ENCODE measurements at places on chromosomes 3 and 15.
A peak's percentile ranks its signal among the peaks of the same experiment; 100 is the strongest.

DNA sequence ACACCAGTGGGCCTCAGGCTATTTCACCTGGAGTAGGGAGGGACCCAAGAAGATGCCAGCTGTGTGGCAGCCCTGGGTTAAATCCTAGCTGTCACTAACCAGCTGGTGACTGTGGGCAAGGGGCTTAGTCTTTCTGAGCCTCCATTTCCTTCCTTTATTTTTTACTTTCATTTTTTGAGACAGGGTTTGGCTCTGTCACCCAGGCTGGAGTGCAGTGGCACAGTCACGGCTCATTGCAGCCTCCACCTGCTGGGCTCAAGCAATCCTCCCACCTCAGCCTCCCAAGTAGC, 108.0 kb upstream of the SMAD3 start:
- DNase-seq, result no peak

DNA sequence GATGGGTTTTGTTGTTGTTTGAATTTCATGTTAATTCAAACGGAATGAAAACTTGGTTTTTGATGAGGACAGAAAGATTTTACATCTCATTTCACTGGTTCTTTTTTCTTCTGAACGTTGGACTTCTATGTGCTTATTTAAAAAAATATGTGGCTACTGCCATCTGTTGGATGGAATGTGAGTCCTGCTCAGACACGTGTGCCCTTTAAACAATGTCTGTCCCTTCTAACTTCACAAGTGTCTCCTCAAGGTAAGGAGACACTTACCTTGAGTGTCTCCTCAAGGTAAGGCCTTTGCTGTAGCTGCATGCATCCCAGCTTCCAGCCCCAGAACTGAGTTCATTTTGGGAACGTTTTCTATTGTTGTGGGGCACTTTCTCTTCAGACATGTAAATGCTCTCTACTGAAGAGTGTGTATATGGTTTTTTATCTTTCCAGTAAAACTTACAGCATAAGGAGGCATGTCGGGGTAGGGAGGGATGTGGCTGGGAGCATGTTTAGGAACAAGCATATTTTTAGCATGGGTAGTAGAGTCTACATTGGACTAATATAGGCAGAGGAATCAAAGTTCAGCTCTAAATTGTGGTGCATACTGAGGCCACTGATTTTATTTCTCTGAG, 63.1 kb upstream of the UBE3A start:
- no peak for DNase-seq

- DNase-seq, result no peak
These were observed 109.5 kb downstream of the AKAP13 start for GRCh38 chr15:85489773-85490493.

DNA sequence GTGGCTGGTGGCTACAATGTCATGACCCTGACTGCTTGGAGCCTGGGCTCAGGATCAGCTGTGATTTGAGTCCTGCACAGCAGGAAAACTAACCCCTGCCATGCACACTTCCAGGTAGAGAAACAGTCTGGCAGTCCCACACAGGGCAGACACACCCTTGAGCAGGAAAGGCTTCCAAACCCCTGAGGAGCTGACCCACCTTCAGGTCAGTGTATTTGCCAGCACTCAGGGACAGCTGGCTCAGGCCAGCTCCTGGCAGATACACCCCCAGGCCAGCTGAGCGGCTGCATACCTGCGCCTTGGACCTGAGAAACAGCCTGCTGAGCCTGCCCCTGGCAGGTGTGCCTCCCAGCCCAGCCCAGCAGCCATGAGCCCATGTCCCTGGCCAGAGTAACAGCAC, 22.2 kb upstream of the CDAN1 start:
- no peak for DNase-seq

- DNase-seq, result peak; percentile 86
These were observed 1.9 kb downstream of the IVD start for GRCh38 chr15:40407330-40407990.

DNA sequence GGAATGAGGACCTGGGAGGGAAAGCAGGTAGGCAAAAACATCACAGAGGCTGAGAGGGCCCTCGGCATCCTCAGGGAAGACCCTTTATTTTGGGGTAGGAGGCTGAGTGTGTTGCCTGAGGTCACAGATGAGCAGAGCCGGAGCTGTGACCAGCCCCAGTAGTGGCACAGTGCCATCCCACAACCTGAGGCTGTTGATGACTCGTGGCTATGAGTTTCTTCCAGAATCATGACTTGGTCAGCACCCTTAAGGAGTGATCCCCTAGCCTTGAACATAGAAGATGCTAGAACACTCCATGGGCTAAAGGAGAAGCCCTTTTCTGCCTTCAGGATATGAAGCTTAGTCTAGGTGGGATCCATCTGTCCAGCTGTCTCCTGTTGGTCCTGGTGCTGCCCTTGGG, 19.5 kb upstream of the CXCR6 start:
- no peak for DNase-seq

DNA sequence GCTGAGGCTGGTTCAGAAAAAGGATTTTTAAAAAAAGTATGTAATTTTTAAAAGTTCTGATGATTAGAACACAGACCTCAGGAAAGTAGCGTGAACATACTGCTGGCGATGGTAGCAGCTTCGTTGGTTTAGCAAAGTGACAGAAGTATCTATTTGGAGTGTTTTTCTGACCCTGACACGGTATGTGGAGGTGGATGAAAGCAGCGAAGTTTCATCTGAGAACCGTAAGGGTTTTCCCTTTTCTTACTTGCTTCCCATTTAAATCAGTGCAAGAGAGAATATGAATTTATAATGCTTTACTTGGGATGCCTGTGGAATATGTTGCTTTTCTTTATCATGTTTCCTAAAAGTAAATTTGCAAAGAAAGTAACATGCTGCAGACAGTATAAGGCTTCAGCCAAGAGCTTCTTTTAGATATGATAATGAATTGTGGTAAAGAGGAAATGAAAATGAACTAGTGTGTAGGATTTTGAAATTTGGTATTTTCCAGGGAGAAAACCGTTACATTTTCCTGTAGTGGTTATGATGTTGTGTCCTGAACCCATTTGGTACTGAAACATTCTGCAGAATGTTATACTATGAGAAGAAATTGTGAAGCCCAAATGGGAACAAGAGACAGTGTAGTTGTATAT, 3.9 kb downstream of the CHST2 start:
- no peak for DNase-seq

DNA sequence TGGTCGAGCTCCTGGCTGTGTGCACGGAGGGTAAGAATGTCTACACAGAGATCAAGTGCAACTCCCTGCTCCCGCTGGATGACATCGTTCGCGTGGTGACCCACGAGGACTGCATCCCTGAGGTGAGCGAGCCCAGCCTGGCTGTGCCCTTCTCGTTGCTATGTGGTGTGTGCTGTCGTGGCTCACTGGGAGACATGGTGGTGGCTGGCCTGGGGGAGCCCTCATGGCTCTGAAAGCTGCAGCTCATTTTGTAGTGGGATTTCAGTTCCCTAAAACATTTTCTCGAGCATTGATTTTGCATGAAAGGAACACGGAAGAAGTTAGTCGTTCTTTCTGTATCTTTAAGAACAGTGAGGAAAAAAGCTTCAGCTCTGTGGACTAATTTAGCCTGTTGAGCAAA, 200.5 kb downstream of the ITPR1 start:
- peak; percentile 42 for DNase-seq

- no peak for DNase-seq
These were observed 127.9 kb downstream of the DMXL2 start for GRCh38 chr15:51494411-51495314.

DNA sequence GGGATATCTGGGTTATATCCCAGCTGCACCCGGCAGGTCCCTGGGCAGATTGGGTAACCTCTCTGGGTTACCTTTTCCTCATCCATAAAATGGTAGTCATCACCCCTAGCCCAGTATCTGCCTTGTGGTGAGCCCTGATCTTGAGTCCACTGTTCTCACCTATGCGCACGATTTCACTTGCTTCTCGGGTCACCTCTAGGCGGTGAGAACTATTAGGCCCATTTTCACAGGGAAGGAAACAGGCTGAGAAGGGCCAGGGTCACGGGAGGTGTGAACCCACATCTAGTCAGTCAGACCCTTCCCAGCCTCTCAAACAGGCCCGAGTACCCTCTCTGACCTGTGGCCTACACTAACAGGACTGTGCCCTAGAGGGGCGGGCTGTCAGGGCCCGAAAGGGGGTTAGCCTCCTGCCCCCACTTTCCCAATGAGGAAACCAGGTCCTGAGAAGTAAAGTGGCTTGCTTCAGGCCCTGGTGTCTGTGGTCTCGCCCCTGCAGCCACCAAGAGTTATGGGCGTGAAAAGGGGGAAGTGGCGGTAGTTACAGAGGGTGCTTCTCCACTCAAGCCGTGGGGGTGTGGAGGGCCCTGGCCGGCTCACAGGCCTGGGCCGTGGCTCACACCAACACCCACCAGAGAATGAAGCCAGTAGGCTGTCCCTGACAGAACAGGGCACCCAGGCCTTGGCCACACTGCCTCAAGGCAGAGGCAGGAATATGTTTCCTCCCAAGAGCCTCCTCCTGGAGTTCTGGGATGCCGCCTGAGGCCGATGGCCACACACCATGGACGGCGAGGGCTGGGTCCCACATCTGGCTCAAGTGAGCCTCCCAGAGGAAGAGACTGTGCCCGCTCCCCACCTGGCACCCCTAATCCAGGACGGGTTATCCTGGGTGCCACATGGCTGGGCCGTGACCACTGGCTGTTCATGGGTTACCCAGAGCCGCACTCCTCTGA, 19.5 kb downstream of the PSTPIP1 start:
- peak; percentile 73 for DNase-seq

DNA sequence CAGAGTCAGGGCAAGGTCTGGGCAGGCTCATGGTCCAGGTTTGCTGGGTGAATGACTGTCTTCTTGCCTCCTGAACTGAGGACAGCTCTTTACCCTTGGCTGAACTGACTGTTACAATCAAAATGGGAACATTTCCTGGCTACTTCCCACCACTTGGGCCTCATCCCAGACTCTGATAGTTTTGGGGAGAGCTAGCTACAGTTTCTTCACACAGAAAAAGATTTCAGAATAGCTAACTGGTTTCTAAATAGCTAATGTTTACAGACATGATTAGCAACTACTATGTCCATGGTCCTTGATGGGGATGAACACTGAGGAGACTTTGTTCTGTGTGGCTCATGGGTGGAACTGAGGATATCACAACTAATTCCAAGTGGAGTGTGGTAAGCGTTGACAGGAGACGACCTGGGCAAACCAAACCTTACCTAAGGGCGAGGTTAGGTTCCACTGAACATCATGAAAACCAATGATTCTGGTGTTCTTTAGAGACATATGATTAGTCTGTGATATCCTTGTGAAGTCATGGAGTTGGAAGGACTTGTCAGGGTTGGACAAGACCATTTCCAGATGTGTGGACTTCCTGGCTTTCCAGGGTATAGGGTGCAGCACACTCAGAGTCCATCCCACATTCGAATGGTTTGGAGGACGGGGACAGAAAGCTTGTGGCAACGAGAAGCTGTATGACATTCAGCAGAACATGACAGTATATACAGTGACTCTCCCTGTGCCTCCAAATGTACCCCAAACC, 7.3 kb downstream of the ALPK3 start:
- DNase-seq, result no peak

DNA sequence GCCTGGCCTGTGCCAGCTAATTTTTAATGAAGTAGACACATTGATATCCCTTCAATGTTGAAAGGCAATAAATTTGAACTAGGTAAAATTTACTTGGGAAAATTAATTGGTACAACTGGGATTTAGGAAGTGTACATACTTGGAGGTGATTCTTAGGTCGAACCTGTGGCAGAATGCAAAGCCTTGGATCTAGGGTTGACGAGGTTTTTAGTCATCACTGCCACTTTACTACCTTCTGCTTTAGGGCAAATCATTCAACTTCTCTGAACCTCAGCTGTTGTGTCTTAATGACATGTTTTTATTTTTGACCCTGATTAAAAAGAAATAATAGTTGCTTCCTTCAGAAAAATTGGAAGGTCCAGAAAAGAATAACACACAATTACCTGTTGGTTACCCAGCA, 2.5 kb downstream of the APPL1 start:
- no peak for DNase-seq

- no peak for DNase-seq
These were observed 657.2 kb downstream of the MAGI1 start for GRCh38 chr3:65381496-65382010.

- DNase-seq, result no peak
These were observed 470.9 kb downstream of the LPP start for GRCh38 chr3:188624828-188625227.

- DNase-seq, result no peak
These were observed 17.8 kb downstream of the SMAD3 start for GRCh38 chr15:67083135-67083762.

- DNase-seq, result no peak
These were observed 120.5 kb downstream of the POLR2M start for GRCh38 chr15:57827021-57827420.

GRCh38 chr15:98565566-98565965, 82.8 kb upstream of the IGF1R start:
- DNase-seq, result no peak

- no peak for DNase-seq
These were observed 12.8 kb downstream of the LRRC28 start for GRCh38 chr15:99264125-99264524.

DNA sequence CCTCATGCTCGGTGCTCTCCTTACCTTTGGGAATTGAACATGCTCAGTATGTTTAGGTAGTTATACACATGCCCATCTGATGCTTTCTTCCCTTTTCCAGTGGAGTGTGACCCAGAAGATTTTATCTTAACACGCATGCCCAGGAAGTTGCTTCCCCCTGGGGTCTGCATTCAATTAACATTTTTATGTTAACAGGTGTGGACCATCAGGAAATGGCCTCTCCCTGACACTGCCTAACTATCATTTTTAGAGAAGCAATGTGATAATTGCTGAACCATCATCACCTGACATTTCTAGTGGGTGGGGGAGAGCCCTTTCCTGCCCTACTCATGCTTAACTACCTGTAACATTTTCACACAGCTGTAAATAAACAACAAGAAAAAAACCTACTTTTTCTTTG, 55.1 kb upstream of the TGFBR2 start:
- no peak for DNase-seq

DNA sequence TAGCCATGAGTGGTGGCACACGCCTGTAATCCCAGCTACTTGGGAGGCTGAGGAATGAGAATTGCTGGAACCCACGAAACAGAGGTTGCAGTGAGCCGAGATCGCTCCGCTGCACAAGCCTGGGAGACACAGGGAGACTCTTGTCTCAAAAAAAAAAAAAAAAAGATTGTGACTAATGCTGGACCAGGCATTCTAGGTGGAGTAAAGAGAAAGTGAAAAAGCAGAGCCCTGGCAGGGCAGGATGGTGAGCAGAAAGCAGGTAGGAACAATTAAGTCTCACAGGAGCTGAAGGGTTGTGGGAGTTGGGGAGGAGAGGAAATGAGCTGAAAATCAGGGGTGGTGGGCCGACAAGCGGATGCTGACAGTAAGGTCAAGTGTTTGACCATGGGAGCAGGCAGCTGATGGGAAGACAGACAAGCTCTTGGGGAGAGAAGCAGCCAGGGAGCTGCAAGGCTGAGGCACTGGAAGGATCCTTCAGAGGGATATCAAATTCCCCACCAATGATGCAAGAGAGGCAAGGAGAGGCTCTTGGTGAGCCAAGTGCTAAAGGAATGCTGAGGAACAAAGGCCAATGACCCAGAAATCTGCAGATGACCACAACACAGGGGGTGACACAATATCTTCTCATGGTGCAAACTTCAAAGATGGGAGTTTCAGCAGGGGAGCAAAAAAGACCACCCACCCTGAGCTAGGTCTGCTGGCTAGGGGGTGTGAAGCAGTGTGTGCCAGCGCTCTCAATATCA, 251.1 kb downstream of the ULK4 start:
- no peak for DNase-seq

- DNase-seq, result no peak
These were observed 80.8 kb downstream of the PCCB start for GRCh38 chr3:136330900-136331299.

GRCh38 chr3:191500892-191501291, 39.9 kb downstream of the PYDC2 start:
- no peak for DNase-seq

- DNase-seq, result no peak
These were observed 33.8 kb downstream of the REC114 start for GRCh38 chr15:73476704-73477216.

All from GM20000 (cell line).